WERI-Rb-1 (cell line): ENCODE measurements at places on chromosomes 11 and 22.

DNA sequence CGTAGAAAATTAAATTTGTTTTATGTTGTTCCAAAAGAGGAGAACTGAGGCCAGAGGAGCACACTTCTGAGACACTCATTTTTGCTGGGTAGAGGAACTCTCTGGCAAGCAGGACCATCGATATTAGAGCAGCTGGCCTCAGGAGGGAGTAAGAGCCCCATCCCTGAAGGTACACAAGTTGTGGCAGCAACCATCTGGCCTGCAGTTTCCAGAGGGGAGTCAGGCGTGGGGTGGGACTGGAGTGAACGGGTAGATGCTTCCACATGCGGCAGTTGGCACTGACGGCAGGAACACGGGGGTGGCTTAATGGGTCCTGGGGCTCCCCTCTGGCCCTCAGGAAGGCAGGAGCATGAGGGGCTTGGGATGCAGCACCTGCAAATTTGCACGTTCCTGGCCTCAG is 13.2 kb upstream of the SSTR3 start:
- peak; percentile 78 for DNase-seq

GRCh38 chr11:10488121-10488933 is 33.3 kb downstream of the AMPD3 start:
- no peak for DNase-seq

DNA sequence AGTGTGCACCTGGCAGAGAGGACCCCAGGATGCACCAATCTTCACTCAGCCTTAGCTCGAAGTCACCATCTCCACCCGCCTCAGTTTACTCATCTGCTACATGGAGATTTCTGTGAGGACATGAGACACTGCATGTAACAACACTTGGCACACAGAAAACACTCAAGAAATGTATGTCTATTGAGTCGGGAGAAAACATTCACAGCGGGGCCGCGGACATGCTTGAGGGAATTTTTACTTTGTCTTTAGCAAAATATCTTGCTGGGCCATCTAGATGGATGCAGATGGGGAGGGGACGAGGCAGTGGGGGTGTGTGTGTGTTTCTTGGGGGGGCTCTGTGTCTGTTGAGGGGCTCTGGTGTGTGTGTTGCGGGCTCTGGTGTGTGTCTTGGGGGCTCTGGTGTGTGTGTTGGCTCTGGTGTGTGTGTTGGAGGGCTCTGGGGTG is 28.4 kb upstream of the RFPL3 start:
- no peak for DNase-seq

DNA sequence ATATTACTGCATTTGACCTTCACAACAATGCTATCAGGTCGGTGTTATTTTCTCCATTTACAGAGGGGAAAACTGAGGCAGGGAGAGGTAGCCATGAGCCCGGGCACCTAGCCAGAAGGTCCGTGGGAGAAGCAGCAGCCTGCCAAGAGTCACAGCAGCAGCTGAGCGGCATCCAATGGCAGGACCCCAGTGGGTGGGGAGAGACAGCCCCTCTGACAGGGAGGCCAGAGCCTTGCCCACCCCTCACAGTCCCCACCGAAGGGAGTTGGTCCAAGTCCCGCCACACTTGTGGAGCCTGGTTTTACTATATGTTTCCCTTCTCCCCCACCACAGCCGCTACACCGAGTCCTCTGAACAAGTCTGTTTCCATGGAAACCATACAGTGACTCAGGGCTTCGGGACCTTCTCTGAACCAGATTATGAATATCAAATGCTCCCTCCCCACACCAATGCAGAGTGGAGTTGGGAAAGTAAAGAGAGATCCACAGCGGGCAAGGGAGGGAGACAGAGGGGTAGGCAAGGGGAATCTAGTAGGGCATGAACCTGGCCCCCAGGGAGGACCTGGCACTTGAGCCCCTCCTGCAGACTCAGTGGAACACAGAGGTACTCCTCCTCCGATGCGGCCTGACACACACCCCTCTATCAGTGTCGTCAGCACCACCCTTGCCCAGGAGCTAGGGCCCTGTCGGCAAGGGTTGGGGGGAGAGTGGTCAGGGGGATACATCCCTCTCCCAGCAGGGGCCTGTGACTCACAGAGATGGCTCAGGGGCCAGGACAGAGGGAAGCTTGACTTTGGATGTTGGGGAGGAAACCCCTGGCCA is 2.5 kb downstream of the CHST1 start:
- DNase-seq, result no peak

DNA sequence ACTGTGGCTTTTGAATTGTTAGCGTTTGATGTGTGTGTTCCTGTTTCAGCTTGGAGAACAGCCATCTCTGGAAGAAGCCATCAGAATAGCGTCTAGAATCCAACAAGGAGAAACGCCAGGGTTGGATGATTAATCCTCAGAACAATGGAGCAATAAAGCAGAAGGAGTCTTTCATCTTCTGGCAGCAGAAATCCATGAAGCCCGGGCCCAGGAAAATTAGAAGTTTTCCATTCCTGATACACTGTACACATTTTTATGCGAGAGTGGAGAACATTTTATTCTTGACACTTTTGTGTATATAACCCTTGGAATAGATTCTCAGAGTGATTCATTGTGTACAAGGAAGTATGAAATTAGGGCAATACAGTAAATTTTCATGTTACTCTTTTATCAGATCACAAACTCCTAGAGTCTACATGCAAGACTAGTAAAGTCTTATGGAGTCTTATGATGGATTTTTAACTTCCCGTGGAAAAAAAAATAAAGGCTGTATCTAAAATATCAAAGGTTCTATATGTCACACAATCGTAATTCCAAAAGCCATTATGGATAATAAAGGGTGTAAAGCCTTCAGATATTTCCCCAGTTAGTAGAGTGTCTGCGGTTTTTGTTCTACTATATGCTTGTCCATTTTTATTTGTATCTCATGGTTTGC is 45.9 kb upstream of the WEE1 start:
- DNase-seq, result no peak

DNA sequence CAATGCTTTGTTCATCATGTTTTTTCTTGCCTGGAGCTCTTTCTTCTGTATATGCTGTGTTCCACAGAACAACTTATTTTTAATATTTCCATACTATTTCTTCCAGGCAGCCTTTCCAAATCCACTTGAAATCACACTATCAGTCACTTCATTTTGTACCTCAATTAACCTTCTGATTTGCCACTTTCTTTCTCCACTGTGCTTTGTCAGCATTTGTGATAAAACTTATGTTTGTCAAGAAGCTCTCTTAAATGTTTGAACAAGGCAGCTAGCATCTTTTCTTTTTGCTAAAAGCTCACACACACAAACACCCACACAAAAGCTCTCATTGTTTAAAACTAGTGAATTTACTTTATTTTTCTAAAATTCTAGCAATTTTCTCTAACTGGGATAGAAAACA is 2014.7 kb upstream of the RAG2 start:
- DNase-seq, result no peak

GRCh38 chr11:123942413-123942812 is 1.2 kb downstream of the OR6T1 start:
- DNase-seq, result no peak

DNA sequence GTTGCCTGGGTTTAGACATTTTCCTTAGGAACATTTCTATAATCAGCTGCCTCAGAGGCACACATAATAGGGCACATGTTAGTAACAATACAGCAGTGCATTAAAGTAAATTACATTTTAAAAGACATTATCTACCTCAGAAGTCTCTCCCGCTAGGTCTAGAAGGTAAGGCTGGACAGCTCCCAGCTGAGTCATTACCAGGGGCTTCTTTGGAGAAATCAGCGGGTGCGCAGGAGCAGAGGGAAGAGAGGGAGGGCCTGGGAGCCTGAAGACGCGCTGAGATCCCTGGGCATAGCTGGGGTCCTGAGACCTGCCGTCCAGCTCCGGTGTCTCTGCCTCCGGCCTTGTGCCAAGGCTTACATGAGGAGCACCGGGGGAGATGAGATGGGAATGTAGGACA is 67.7 kb downstream of the TMPRSS5 start:
- DNase-seq, result no peak

- no peak for DNase-seq
These were observed 8.0 kb downstream of the NEAT1 start for GRCh38 chr11:65430406-65431217.

DNA sequence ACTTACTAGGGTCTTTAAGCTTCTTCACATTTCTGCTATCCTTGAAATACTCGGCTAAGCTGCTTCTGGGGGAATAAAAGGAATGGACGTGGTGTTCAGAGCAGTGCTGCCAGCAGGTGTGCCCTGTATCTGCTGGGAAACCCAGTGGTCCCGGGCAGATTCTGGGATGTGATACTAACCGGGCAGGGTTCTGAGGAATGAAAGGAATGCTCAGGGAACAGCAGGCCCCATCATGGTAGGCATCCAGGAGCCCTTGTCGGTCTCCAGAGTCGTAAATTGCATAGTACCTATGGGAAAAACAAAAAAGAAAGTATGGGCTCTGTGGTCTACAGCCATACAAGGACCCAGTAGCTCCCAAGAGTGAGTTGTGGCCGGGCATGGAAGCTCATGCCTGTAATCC is 4.5 kb upstream of the TMEM223 start:
- no peak for DNase-seq

- no peak for DNase-seq
These were observed 15.7 kb upstream of the PAX6 start for GRCh38 chr11:31826536-31827438.
